ENCODE measurements at places on chromosomes 2 and 18.

- no peak for DNase-seq
These were observed 239.7 kb upstream of the TNP1 start for GRCh38 chr2:217099561-217099960.

DNA sequence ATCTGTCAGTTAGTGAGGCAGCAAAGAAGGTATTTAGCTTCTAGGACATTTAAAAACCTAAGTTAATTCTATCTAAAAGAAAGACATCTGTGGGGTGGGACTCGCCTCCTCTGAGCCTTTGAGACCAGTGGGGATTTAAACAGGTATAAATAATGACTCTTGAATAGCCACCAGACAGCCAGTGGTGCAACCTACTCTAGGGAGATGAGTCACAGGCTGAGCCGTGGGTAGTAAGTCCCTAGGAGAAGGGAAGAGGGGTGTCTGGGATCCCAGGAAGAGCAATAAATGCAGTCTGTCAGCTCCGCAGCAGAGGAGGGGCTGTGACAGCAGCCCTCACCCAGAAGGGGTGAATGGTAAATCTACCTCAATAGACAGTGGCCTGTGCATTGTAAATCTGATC lies 43.1 kb upstream of the GALNT3 start:
- DNase-seq: no peak

DNA sequence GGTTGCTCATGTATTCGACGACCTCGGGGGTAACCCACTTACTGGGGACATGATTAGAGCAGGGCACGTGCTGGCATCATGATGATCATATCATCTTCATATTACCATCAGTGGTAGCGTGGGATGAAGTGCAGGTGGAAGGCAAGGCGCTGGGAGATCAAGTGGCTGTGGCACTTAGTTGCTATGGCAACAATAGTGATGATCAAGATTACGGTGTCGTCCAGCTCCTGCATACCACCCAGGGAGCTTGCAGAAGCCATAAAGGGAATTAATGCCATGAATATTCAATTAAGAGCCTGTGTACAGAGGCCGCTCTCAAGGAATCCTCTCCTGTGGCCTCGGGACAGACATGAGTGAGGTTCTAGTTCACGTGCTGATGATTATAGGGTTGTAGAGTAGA lies 237.2 kb upstream of the COPS8 start:
- DNase-seq: no peak

DNA sequence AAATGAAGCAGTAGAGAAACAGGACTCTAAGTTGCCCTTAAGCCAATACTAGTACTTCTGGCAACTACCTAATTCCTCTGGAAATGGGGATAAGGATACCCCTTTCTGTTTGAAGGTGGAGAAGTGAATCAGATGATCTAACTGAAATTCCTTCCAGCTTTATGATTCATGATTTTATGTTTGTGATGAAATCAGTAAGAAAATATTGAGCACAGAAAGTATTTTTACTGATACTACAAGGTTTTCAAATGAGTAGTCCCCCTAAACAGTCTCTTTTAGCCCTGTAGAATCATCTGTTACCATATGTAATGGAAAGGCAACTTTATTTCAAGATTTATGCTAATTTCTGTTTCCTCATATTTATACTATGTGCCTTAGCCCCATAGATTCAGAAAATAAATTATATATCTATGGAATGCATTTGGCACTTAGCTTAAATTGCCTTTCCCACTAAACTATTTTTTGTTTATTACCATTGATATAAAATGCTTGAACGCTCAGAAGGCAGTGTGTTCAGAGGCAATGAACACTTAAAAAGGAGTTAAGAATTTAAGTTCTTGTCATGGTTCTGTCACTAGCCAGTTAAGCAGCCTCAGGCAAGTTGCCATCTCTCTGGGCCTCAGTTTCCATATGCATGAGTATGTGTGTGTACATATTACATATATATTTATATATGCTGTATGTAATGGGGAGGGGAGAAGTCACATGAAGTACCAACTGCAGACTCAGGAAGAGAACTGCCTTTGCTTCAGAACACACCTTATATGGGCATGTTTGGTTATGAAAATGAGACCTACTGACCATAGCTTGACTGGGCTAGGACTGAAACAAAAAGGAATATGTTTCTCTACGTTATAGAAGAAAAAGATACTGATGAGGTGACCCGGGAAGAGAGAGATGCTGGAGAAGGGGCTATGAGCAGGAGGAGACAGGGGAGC lies 97.7 kb downstream of the CDC42EP3 start:
- no peak for DNase-seq

GRCh38 chr2:2808551-2809058 lies 477.5 kb upstream of the MYT1L start:
- DNase-seq: no peak

Data from CD4-positive, alpha-beta T cell treated with Interleukin-21 for 1 hour (primary cell).